ENCODE measurements at places on chromosomes 6 and 20. TPM values are rescaled to one million over a fixed set of nuclear protein-coding genes. Genes with fewer than 3 reads are reported as not detected.

NRN1 gene
- polyA plus RNA-seq, result not detected

MATN4 gene
- polyA plus RNA-seq, result 0.06 TPM

C20orf144 gene
- 0.03 TPM for polyA plus RNA-seq

HLA-DQA1 gene
- polyA plus RNA-seq, result not detected

SCUBE3 gene
- 0.06 TPM for polyA plus RNA-seq

TPX2 gene
- 51.2 TPM for polyA plus RNA-seq

PCK1 gene
- polyA plus RNA-seq, result not detected

DUSP15 gene
- not detected for polyA plus RNA-seq

TMEM244 gene
- not detected for polyA plus RNA-seq

HTR1E gene
- polyA plus RNA-seq, result not detected

All from mammary epithelial cell (primary cell).